T-helper 2 cell (primary cell): ENCODE measurements at places on chromosomes 7 and 10.

GRCh38 chr10:63583909-63584724, 62.9 kb downstream of the REEP3 start:
- DNase-seq: no peak

GRCh38 chr10:689452-690371, at the start of gene DIP2C:
Gene DIP2C (minus strand): TSS chr10:689668. CDS start chr10:689578, 90 bp downstream.
- DNase-seq: no peak

GRCh38 chr10:59879363-59879913, 26.9 kb downstream of the CCDC6 start:
- no peak for DNase-seq

GRCh38 chr10:28551086-28551485, 18.2 kb downstream of the WAC start:
- no peak for DNase-seq

GRCh38 chr7:21104124-21104500, 317.4 kb upstream of the SP8 start:
- no peak for DNase-seq

GRCh38 chr10:96949039-96949683, 117.1 kb downstream of the LCOR start:
- DNase-seq: no peak

GRCh38 chr7:27305854-27306253, 63.3 kb downstream of the EVX1 start:
- no peak for DNase-seq

- no peak for DNase-seq
Observed at GRCh38 chr7:7793921-7794320, 75.5 kb upstream of the RPA3 start.

DNA sequence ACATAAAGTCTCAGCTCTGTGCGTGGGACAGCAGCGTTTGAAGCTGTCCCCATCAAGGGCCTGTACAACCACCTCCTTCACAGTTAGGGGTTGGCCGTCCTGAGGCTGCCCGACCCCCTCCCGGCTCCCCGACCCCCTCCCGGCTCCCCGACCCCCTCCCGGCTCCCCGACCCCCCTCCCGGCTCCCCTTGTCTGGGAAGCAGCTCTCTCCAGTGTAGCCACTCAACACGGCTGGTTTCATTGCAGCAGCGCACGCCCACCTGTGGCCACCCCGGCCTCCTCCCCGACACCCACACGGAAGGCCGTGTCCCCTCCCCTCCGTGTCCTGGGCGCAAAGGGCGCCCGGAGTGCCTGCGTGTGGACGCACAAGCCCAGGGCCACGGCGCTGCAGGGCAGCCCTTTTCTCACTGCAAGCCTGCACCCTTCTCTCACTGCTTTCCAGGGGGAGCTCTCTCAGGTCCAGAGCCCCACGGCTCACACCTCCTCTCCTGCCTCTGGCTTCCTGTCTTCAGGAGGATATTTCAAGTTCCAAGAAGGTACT, 20.9 kb upstream of the FAM20C start:
- no peak for DNase-seq

- no peak for DNase-seq
Observed at GRCh38 chr10:78454123-78454645, 420.5 kb downstream of the RPS24 start.

- DNase-seq: no peak
Observed at GRCh38 chr10:3867454-3868270, 82.7 kb upstream of the KLF6 start.

DNA sequence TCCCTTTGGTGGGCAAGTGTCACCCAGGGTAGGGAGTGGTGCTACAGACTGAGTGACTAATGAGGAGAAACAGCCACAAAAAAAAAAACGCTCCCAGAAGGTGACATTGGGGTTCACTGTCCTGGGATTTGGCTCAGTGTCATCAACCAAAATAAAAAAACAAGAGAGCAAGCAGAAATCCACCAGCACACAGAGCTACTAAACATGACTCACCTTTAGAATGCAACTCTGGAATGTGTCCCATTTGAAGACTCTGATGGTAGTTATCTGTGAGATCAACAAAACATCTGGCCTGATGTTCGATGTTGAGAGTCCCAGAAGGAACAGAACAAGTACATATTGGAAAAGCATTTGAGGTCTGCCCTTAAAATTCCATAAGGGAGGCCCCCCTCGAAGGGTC, 200.3 kb upstream of the LYZL2 start:
- DNase-seq: no peak

DNA sequence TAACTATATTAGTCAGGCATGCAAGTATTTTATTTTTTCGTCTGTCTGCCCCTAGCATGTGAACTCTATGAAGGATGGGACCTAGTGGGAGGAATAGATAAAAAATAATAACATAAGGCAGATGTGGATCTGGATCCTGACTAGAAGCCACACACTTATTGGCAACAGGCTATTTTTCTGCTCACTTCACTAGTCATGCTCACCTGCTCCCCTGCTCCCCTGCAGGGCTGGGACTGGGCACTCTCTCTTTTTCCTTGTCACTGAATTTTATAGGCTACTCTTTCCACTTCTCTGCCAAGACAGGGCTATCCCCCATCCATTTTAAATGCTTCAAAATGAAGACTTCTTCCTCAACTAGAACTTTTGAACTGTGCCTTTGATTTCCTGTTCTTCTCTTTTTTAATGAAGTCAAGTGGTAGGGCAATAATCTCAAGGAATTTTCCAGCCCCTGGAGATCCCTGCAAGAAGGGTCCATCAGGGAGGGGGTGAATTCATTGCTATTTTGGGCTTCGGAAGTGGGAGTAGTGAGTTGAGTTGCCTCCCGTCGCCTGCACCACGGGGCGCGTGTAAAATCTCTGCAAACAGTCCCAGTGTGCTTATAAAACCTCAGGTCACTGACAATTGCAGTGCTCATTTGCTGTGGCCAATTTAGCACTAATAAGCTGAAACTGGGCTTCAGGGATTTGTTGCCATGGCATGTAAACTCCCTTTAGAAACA, 156.7 kb upstream of the NPVF start:
- DNase-seq: no peak

DNA sequence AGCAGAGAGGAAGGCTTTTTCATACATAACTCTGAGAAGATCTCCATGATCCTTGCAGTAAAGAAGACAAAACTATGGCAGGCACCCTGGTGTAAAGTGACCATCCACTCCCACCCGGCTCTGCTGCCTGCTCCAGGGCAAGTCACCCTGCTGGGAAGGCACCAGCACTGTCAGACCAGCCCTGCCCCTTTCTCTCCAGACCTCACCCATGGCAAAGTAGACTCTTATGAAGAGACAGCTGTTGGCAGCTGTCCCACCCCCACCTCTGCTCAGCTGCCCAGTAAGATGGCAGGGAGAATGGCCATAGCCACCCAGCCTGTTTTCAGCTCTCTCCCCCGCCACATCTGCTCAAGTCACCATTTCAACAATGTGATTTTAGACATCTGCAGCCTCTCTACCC, 8.6 kb upstream of the ZMIZ2 start:
- DNase-seq: no peak

DNA sequence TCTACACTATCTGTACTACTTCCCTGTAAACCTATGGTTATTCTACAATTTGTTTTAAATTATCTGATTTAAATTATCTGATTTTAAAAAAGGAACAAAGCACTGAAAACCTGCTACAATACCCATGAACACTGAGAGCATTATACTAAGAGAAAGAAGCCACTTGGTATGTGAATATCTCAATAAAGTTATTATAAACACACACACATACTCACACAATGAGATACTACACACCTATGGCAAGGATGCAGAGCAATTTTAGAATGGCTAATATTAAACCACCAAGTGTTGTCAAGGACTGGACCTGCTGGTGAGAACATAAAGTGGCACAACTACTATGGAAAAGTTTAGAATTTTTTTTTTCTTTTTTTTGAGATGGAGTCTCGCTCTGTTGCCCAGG, 82.7 kb downstream of the IGF2BP3 start:
- DNase-seq: no peak

DNA sequence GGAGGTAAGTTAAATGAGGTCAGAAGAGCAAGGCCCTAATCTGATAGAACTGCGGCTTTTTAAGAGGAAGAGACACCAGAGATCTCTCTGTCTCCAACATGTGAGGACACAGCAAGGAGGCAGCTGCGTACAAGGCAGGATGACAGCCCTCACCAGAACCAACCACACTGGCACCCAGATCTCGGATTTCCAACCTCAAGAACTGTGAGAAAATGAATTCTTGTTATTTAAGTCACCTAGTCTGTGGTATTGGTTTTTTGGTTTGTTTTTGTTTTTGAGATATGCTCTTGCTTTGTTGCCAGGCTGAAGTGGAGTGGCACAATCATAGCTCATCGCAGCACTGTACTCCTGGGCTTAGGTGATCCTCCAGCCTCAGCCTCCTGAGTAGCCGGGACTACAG, 127.2 kb downstream of the DLG5 start:
- peak; percentile 74 for DNase-seq

- DNase-seq: peak; percentile 65
Observed at GRCh38 chr10:100997360-100998182, 2.0 kb upstream of the LZTS2 start.

DNA sequence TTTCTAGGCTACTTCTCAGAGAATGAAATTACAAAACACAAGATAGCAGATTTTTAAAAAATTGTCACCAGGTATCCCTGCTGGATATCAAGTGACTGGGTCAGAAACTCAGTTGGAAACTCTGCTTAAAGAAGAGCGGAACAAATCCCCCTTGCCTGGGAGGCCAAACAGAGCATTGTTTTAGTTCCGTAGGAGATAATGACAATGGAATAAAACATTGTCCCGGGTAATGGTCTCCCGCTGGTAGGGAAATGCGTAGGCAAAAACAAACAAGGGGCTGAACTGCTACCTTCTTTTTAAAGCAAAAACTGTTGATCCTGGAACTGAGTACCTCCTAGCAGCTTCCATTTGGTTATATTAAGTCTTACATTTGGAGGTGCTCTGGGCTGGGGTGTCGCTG, 21.3 kb upstream of the VAX1 start:
- no peak for DNase-seq

DNA sequence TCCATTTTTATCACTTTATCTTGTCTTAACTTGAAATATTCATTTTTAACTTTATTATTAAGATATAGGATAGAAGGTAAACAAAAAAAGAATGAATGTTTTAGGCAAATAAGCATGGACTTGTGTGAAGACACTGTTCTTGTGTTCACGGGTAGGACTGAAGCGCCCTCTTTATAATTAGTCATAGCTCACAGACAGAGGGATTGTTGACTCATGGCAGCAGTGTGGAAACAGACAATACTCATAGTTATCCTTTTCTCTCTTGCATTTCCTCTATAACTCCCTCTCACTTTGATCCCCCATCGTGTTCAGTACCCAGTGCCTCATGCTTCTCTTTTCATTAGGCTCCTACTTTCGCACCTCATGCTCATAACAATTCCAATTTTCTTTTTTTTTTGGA, 731.8 kb downstream of the PHTF2 start:
- no peak for DNase-seq

GRCh38 chr10:101663097-101663496, 31.9 kb downstream of the FBXW4 start:
- DNase-seq: no peak
